ENCODE measurements at places on chromosomes 1 and 21. TPM values are rescaled to one million over a fixed set of nuclear protein-coding genes. Genes with fewer than 3 reads are reported as not detected.
A peak's percentile ranks its signal among the peaks of the same experiment; 100 is the strongest.

DNA sequence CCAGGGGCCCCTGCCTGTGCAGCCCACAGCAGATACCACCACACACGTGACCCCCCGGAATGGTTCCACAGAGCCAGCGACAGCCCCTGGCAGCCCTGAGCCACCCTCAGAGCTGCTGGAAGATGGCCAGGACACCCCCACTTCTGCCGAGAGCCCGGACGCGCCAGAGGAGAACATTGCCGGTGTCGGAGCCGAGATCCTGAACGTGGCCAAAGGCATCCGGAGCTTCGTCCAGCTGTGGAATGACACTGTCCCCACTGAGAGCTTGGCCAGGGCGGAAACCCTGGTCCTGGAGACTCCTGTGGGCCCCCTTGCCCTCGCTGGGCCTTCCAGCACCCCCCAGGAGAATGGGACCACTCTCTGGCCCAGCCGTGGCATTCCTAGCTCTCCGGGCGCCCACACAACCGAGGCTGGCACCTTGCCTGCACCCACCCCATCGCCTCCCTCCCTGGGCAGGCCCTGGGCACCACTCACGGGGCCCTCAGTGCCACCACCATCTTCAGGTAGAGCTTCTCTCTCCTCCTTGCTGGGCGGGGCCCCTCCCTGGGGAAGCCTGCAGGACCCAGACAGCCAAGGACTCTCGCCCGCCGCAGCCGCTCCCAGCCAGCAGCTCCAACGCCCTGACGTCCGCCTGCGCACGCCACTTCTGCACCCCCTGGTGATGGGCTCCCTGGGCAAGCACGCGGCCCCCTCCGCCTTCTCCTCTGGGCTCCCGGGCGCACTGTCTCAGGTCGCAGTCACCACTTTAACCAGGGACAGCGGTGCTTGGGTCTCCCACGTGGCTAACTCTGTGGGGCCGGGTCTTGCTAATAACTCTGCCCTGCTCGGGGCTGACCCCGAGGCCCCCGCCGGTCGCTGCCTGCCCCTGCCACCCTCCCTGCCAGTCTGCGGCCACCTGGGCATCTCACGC lies 51.0 kb downstream of the COL18A1 start:
- DNase-seq = no peak

DNA sequence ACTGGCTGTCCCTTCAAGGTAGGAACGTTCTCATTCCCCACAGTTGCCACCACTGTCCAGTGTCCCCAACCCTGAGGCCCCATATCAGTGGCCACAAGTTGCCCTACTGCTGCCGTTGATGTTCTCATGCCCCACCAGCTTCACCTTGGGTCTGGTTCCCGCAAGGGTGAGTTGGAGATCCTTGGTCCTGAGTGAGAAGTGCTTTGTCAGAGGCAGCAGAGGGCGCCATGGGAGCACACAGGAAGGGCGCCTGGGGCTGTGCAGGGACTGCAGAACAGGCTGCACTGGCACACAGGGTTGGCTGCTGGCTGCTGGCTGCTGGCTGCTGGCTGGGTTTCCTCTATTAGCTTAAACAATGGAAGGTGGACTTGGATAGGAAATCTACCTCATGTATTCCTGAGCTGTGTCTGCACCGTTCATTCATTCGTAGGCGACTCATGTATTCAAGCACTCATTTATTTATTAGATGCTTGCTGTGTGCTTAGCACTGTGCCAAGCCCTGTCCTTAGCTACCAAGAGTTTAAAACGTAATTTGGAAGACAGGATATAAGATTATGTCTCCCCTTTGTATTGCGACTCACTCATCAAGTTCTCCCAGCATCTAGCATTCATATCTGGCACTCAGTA lies 2.1 kb upstream of the S100A9 start:
- no peak for DNase-seq

- DNase-seq = no peak
Measured at GRCh38 chr1:240619906-240620621, 8.1 kb upstream of the GREM2 start.

GRCh38 chr1:1347663-1348419 lies 1.4 kb downstream of the DVL1 start:
- DNase-seq = no peak

Gene NSL1
- total RNA-seq = 39.8 TPM

DNA sequence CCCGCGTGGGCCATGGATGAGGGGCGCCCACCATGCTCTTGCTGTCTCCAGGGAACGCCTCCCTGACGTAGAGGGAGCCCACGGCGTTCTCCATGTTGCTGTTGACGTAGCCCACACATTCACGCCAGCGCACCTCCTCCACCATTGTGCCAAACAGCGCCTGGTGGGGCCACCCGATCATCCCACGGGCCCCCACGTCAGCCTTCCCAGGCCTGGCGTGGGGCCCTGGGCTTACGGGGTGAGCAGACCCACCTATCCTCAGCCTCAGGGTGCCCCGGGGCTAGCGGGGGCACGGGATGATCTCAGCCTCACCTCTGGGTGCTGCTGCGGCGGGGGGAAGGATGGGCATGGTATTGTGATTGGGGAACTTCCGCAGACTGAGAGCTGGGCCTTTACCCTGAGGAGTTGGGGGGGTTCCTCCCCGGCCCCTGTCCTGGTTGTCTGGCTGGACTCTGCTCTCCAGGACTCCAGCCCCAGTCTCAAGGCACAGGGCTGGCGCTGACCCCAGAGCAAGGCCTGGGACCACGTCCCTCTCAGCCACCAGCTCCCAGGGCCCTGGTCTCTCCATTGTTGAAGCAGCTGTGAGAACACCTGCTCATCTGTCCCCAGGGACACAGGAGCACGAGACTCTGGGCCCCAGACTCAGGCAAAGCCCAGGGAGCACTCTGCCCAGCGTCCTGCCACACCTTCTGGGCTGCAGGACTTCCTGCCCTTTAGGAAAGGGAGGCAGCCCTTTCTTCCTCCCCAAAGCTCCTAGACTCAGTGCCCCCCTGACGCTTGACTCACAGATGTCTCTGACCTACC lies 10.2 kb downstream of the PRXL2B start:
- DNase-seq = no peak

DNA sequence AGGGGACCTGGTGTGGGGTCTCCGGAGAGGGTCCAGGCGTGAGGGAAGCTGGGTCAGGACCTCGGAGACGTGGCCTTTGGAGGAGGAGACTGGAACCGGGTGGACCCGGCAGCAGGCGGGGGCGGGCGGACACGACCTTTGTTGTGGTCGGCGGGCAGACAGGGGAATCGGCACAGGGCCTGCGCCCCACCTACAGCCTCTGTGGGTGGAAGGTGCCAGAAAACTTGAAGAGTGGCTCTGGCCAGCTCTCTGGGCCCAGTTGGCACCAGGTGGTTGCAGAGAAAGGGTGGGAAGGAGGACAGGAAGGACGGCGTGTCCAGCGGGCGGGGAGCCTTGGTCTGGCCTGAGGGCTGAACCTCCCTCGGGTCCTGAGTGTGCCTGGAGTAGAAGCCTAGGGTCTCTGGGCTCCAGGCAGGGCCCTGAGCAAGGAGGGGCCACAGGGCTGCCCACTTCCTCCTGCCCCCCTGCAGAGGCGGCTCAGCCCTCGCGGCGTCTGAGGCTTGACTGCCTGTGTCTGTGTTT lies 7.7 kb upstream of the TTLL10 start:
- DNase-seq = no peak

Gene SPOCD1
- total RNA-seq = not detected

Gene TAF12
- 36.5 TPM for total RNA-seq

- DNase-seq = no peak
Measured at GRCh38 chr1:98749152-98749756, 87.7 kb downstream of the SNX7 start.

DNA sequence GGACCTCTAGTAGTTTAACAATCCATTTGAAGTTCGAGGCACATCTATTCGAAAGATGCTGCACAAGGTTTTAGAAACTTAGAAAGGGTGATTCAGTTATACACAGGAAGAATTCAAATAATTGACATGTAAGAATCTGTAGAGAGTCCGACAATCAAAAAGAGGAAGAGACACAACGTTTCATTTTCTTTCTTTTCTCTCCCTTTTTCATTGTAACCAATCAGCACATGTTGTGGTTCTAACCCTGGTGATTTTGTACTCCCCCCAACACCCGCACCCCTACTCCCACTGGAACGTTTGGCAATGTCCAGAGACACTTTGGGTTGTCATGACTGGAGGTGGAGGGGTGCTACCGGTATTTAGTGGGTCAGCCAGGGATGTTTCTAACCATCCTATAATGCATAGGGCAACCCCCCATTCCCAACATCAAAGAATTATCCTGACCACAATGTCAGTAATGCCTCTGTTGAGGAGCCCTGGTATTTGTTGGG lies 4.9 kb downstream of the TGFB2 start:
- DNase-seq = no peak

Gene RASAL2
- total RNA-seq = 0.03 TPM

DNA sequence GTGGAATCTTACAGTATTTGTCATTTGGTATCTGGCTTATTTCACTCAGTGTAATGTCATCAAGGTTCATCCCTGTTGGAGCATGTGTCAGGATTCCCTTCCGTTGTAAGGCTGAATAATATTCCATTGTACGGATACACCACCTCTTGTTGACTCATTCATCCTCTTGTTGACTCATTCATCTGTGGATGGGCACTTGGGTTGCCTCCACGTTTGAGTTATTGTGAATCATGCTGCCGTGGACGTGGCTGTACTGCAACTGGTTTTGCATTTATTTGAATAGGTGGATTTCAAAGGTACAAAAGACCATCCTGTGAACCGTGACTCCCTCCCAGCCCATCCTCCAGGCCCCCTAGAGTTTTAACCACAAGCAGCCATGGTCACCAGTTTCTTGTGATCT lies 11.9 kb upstream of the TCP10L start:
- no peak for DNase-seq

DNA sequence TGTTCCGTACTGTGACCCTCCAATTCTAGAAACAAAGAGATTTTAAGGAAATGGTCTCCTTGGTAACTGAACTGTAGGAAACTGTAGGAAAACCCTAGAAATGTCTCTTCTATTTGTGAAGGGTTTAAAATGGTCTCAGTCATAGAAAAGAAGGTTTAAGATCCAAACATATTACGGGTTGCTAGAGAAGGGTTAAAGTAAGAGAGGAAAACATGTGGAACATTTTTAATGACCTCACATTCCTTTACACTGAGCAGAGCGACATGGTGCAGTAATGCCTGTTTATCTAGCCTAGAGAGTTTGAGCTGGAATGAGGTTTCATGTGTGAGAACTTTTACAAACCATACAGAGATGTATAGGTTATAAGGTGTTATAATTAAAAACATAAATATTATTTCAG lies 36.9 kb upstream of the C1orf105 start:
- DNase-seq = no peak

DNA sequence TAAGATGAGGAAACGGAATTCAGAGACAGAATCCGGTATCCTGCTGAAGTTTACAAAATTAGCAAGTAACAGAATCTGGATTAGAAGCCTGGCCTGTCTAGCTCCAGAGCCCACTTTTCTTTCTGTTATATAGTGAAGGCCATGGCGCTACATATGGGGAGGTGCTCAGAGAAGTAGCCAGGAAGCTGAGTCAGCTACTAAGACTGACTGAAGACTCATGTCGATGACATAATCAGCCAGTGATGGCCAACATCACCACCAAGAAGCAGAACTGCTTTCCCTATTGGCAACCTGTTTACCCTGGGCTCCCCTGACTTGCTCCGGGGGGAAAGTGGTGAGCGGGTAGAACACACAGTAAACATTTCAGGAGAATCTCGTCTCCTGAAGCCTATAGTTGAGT lies 18.8 kb downstream of the LRRC52 start:
- DNase-seq = no peak

DNA sequence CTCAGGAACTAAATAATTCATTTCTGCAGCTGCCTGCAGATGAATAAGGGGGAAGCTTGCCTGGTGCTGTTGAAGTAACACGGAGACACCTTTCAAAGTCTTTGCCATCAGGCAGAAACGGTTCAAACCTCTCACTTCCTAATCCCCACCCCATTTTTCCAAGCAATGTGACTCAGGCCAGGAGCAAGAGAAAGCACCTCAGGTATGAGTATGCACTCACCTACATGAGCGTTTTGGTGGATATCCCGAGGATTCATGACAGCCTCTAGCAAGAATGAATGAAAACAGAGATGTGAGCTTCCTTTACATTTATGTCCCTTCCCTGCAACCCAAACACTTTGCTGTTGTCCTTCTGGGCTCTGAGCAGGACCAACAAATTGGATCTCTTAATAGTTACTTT lies 63.4 kb upstream of the LAX1 start:
- DNase-seq = no peak

Gene RNF207
- 12.0 TPM for total RNA-seq

Gene KCNE1
- total RNA-seq = 0.26 TPM

Gene KCND3
- not detected for total RNA-seq

GRCh38 chr1:25744140-25744581 lies 55.8 kb upstream of the SELENON start:
- no peak for DNase-seq

DNA sequence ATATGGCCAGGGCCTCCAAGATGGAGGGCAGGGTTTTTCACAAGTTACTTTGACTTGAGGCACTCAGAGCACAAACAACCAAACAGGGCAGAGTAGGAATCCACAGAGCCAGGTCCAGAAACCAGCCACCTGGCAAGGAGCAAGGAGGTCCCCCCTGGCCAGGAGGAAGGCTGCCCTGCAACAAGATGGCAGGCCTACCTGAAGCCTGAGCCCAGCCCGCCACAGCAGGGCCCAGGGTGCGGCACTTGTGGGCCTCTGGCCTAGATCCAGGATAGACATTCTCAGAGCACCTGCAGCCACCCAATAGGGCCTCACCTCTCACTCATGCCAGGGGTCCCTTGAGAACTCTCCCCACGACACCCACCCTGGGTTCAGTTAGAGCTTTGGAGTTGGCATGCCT lies 11.5 kb downstream of the SH3BGRL3 start:
- DNase-seq = no peak

Gene CD247
- total RNA-seq = 73.2 TPM

DNA sequence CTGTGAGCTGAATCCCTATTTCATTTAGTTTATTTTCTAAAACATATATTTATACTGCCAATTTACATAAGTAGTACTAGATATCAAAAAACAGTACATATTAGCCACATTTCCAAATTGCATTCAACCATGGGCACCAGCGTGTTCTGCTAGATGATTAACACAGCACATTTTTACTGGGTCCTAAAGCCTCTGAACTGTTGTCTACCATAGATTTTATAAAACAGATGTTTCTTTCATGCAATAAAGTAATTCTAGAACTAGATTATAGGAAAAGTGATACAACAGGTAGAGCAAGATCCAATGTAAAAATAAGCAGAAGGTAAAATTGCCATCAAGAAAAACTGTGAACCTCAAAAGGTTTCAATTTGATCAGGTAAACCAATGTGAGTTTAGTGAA lies 108.6 kb downstream of the FAF1 start:
- no peak for DNase-seq

- DNase-seq = no peak
Measured at GRCh38 chr1:3992103-3992556, 92.1 kb upstream of the C1orf174 start.

Gene RNF186
- not detected for total RNA-seq

GRCh38 chr1:45117766-45118165 lies 88.6 kb downstream of the ZSWIM5 start:
- DNase-seq = no peak

- DNase-seq = peak; percentile 67
Measured at GRCh38 chr1:31593770-31594632, 17.7 kb downstream of the TINAGL1 start.

GRCh38 chr1:203799971-203800370 lies 4.5 kb downstream of the ZBED6 start:
- no peak for DNase-seq
